ENCODE measurements at places on chromosomes 16 and 17.

GRCh38 chr16:50021544-50021943 lies 3.5 kb upstream of the CNEP1R1 start:
- no peak overlapping the region for H3K27ac ChIP-seq
- H3K36me3 ChIP-seq = no peaks in the 10 kb centered on the region
- no peak for DNase-seq
- peaks cover 11% of the 10 kb centered on the region for H3K4me1 ChIP-seq

GRCh38 chr16:59655031-59655430 lies 920.9 kb upstream of the GOT2 start:
- no peaks in the 10 kb centered on the region for H3K27me3 ChIP-seq
- no peak overlapping the region for H3K4me3 ChIP-seq
- no peaks in the 10 kb centered on the region for H3K36me3 ChIP-seq
- no peaks in the 10 kb centered on the region for H3K4me1 ChIP-seq
- DNase-seq = no peak
- no peak overlapping the region for H3K27ac ChIP-seq

- H3K4me1 ChIP-seq = peaks cover 14% of the 10 kb centered on the region
- H3K36me3 ChIP-seq = no peaks in the 10 kb centered on the region
- peaks cover 3% of the 10 kb centered on the region for H3K27me3 ChIP-seq
- peak overlapping the region; percentile 80 for H3K27ac ChIP-seq
- no peak for DNase-seq
- no peak overlapping the region for H3K4me3 ChIP-seq
These were observed 13.2 kb upstream of the BAIAP2 start for GRCh38 chr17:81021531-81022343.

- no peaks in the 10 kb centered on the region for H3K27me3 ChIP-seq
- no peaks in the 10 kb centered on the region for H3K4me1 ChIP-seq
- H3K36me3 ChIP-seq = no peaks in the 10 kb centered on the region
- no peak for DNase-seq
- no peak overlapping the region for H3K27ac ChIP-seq
These were observed 250.7 kb upstream of the MYOCD start for GRCh38 chr17:12415031-12415430.

DNA sequence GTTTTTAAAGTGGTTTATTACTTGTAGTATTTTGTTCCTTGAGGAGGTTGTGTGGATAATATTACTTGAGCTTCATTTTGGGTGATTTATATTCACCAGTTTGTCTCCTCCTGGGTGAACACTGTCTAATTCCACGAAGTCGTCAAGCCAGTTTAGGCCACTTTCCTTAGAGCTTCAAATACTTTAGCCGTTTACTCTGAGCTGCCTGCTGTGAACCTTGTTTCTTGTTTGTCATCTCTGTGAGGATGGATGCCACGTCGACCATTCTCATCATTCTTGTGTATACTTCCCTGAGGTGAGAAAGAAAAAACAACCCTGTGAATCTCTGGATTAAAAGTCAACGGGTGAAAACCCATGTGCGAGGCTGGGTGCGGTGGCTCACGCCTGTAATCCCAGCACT lies 9.0 kb downstream of the KRT24 start:
- no peaks in the 10 kb centered on the region for H3K27me3 ChIP-seq
- H3K36me3 ChIP-seq = no peaks in the 10 kb centered on the region
- H3K27ac ChIP-seq = no peak overlapping the region
- DNase-seq = peak; percentile 43
- peaks cover 6% of the 10 kb centered on the region for H3K4me1 ChIP-seq

DNA sequence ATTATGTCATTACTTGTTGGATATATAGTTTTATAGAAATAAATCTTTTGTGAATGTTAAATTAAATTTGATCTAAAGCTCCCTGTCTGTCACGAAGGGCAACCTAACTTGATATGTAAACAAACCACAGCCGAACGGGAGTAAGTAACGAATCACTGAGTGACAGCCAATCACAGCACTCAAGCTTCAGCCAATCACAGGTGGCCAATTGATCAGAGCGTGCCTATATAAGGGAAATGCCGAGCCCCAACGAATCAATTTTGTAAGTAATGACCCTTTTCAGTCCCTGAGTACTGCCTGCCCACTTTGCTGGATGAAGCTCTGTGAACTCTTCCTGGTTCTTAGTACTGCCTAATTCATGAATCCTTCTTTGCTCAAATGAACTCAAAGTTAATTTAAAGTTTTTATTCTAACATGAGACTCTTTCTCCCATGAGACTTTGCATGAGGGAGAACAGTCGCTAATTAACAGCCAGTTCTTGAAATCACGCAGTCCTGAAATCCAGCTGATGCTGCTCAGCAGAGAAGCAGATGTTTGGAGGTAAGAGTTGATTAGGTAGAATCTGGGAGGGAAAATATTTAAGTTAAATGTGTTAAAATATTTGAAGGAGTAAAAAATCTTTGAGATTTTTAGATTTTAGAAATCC lies 302.2 kb downstream of the CNTNAP4 start:
- no peak for DNase-seq
- H3K4me1 ChIP-seq = no peaks in the 10 kb centered on the region
- H3K27me3 ChIP-seq = no peaks in the 10 kb centered on the region
- no peak overlapping the region for H3K27ac ChIP-seq
- H3K4me3 ChIP-seq = no peak overlapping the region

DNA sequence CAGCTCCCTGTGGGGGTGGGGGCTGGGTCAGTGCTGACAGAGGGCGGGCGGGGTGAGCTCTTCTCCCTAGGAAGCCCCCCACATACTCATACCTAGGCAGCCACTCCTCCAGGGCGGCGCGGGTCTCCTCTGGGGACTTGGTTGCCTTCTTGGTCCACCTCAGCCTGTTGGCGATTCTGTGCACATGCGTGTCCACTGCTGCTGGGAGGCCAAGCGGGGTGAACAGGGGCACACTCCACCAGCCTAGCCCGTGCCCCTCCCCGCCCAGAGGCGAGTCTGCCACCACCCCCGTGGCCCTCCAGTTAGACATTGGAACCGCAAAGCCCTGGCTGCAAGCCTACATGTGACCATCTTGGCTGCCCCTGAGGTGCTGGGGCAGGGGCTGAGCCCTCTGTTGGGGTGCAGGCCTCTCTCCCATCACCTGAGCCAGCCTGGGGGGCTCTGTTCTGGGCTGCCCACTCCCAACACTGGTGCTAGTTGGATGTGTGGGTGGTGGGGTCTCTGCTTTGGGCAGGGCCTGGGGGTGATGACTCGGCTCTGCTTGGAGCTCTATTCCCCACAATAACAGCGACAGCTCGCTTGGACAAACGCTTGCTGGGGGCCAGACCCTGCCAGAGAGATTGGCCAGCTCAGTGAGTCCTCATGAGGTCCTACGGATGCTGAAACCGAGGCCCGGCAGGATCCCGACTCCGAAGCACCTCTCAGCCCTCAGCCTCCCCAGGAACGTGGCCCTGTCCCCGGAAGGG lies 7.4 kb downstream of the NTHL1 start:
- H3K27ac ChIP-seq = peak overlapping the region; percentile 93
- peaks cover 26% of the 10 kb centered on the region for H3K4me1 ChIP-seq
- no peaks in the 10 kb centered on the region for H3K27me3 ChIP-seq
- no peak for DNase-seq
- peak overlapping the region; percentile 52 for H3K4me3 ChIP-seq
